ENCODE measurements at places on chromosomes 6 and 20.

GRCh38 chr6:152173321-152173720 is 365.8 kb downstream of the ESR1 start:
- no peak for DNase-seq

DNA sequence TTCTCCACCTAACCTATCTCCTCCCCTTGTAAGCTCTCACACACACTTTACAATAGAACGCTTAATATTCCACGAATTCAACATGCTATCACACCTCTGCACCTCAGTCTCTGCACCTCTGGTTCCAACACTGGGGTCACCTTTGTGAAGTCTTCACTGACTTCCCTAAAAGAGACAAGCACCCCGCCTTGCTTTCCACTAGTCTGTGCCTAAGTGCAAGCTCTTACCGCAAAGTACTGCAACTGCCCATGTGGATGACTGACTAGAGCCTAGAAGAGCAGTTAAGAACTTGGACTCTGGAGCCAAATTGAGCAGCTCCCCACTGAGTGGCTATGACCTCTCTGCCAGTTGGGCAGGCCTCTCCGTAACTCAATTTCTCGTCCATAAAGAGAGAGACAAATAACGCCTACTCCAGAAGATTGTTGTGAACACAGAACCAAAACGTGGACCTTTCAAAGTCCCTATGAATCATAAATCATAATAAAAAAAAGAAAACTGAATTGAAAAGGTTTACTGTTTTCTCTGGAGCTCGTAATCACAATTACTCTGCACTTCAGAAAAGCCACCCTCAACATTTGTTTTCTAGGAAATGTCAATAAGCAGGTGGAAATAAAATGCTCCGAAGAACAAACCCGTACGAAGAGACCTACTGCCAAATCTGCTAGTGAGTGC is 1.2 kb downstream of the IFNGR1 start:
- DNase-seq, result peak; percentile 69

DNA sequence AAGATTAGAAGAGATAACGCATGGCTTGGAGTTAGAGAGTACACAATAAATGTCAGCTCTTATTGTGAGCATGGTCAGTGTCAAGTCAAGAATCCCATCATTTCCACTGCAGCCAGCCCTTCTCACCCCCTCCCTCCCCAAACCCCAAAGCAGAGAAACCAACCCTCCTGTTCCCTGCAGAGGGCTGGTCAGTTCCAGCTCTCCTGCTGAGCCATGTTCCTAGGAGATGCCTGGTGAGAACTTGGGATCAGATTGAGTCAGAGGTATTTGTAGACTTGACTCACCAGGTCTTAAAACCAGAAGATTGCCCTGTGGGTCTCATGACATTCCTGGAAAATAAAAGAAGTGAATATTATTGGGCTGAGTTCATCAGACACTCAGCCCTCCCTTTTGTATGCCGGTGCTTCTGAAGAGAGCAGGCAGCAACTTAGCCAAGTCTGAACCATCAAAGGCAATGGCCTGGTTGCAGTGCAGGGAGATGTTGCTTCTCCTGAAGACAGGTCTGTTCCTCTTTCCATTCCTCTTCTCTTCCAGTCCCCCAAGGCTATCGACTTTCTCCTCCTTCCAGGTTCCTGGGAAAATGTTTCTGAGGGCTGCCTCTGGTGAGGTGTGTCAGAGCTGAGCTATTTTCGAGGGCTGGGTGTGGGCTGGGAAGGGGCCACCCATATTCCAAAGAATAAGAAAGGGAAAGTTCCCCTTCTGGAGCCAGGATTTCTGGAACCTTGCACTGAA is 278.2 kb upstream of the SUPT3H start:
- DNase-seq, result no peak

DNA sequence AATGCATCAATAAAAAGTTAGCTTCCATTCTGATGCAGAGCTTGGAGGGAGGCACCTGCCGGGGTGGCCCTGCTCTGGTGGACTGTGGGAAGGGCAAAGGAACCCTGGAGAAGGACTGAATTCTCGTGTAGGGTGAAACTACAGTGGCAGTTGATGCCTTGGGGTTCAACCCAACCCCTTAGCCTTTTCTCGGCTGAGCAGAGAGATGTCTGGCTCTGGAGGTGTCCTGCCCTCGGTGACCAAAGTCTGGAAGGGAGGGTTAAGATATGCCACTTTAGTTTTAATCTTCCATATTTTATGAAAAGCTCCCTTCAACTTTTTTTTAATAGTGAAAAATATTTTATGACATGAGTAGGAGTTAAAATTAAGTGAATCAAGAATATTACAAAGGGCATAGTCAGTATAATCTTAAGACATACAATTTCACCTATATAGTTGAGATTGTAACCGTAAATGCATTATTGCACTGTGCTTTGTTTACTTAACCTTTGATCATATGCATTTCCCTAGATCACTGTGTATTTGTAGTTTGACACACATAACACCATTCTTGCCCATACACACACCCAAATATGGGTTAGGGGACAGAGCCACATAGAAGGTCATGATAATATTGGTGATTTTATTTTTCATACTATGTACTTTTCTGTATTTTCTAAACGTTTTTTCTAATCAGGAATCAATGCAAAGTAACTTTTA is 179.6 kb downstream of the MCHR2 start:
- peak; percentile 19 for DNase-seq

GRCh38 chr6:103516336-103516735 is 1343.4 kb downstream of the HACE1 start:
- no peak for DNase-seq

GRCh38 chr6:158662607-158662953 is 12.7 kb downstream of the SYTL3 start:
- no peak for DNase-seq

DNA sequence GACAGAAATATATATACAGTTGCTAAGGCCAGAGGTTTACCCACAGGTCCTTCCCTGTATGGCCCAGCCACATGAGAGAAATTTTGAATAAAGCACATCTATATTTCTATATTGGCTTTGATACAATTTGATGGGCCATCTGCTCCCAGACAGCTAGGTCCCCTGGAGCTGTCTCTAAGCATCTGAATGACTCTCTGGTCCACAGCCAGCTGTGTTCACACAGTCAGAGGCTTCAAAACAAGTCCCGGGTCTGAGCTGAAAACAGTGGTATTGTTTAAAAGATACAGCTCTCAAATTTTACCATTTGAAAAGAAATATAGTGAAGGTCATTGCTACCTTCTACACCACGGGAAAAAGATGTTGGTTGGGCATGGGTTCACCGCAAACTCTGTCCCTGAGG is 161.1 kb downstream of the SLC35B3 start:
- DNase-seq, result no peak

- DNase-seq, result no peak
Observed at GRCh38 chr6:30399390-30400058, 54.6 kb downstream of the RPP21 start.

DNA sequence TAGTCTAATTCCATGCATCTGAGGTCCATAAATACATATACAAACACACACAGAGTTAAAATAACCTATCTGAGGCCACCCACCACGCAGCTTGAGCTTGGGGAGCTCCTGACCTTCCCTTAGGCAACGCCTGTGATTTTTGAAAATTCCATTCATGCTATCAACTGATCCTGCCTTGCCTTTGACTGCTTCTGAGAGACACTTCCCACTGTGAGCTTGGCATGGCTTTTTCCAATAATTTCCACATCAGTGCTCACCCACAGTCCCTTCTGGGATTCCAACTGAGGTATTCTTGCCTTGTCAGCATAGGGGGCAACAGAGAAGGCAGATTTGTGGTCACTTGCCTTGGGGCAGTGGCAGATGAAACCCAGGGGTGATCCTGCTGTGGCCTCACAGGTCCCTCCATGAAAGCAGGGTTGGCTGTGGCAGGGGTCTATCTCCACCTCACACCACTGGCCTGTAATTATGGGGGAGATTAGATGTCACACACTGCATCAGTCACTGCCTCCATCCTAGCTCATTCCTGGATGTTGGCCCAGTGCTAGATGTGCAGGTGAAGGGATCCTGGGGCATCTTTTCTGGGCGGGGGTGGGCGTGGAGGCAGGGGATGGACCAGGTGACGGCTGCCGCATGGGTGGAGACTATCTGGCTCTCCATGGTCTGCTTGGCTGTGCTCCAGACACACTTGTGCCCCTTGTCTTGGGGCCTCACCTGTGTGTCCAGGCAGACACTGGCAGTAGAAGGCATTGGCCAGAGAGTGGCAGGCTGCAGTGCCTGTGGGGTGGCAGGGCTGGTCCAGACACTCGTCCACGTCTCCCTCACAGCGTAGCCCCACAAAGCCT is 11.2 kb upstream of the GPSM3 start:
- no peak for DNase-seq

DNA sequence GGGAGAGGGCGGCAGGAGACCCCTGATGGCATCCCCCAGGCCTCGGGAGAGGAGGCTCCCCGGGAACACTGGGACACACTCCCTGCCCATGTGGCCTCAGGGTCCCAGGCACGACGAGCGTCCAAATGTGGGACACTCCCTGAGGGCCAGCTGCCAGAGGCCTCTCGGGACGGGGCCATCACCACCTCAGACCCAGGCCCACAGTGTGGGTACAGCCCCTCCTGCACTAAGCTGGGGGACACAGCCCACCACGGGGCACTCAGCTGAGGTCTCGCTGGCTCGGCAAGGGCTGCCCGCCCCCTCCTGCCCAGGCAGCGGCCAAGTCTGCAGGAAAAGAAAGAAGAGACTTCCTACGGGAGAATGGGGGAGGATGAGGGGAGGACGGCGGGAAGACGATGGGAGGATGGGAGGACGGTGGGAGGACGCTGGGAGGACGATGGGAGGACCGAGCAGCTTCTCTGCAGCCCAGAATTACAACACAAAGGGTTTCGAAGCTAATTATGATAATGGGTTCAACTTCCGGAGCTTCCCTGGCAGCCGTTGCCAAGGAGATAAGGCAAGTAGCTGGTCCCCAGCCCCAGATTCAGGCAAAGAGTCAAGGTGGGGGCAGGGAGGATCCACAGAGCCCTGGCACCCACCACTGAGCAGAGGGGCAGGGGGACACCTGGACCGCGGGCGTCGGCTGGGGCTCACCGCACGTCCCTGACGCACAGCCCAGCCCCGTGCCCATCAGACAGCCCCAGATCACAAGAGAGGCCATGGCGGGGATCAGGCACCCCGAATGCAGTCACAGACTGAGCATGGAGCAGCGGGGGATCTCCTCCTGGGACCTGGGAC is 17.5 kb downstream of the KCNQ2 start:
- no peak for DNase-seq

- no peak for DNase-seq
Observed at GRCh38 chr6:57130661-57131177, 40.7 kb downstream of the ZNF451 start.

GRCh38 chr20:33999025-33999649 is 5.4 kb downstream of the RALY start:
- no peak for DNase-seq

DNA sequence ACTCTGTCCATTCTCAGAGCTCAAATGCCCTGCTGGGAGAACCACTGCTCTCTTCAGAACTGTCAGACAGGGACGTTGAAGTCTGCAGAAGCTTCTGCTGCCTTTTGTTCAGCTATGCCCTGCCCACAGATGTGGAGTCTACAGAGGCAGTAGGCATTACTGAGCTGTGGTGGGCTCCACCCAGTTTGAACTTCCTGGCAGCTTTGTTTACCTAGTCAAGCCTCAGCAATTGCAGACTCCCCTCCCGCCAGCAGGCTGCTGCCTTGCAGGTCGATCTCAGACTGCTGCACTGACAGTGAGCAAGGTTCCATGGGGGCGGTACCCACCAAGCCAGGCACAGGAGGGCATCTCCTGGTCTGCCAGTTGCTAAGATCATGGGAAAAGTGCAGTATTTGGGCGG is 21.8 kb upstream of the UFL1 start:
- DNase-seq, result no peak

DNA sequence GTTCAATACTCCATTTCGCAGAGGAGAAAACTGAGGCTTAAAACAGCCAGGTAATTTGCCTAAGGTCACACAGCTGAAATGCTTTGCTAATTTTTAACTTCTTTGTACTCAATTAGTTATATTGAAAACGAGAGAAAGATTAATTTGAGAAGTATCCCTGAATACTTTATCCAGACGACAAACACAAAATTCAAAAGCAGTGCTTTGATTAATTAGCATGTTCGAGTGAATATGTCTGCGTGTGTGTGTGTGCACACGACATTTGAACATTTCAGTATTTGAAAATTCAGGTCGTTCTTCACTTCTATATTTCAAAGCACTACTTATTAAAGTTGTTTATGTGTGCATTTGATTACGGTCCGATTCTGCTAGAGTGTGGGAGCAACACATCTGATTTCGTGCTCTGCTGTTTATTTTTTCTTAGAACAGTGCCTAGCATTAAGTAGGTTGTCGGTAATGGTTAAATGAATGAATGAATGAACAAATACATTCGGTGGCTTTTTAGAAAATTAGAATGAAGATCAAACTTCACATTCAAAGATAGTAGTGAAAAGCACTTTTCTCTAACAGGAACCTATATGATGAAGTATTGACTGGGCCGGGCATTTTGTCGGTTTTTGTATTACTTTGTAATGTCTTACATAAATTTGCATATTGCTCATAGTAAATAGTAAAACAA is 36.9 kb upstream of the SYNCRIP start:
- DNase-seq, result no peak

GRCh38 chr6:134667111-134667510 is 282.8 kb downstream of the ALDH8A1 start:
- no peak for DNase-seq

DNA sequence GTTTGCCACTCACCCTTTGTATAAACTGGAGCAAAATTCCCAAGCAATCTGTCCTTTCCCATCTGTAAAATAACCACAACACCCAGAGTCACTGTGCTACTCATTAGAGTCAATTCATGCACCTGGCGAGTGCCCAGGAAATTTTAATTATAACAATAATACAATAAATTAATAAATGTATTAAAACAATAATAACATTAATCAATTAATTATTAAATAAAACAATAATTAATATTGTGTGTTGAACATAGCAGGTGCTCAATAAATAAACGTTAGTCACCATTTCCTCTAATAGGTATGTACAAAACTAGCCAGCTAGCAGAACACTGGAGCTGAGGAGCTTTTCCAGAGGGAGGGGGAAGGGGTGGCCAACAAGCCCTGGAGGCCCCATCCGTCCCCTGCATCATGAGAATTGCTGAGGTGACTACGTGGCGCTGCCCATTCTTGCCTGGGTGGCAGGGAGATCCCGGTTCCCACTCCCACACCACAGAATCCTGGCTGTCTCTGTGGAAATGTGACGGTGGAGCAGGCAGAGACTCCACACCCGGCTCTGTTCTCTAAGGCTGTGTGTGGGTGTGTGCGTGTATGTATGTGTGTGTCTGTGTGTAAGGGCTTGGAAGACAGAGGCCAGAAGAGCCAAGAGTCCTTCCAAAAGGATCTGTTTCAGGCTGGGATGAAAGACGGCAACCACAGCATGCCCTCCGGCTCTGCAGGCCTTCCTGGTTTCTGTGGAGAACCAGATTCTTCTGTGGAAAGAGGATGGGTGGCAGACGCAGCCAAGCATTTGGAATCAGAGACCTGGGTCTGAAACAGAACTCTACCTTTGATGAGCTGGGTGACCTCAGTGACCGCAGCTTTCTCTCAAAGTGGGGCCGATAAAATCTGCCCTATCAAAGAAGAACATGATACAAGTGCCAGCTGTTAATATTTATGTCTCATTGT is 18.8 kb upstream of the EZR start:
- no peak for DNase-seq

DNA sequence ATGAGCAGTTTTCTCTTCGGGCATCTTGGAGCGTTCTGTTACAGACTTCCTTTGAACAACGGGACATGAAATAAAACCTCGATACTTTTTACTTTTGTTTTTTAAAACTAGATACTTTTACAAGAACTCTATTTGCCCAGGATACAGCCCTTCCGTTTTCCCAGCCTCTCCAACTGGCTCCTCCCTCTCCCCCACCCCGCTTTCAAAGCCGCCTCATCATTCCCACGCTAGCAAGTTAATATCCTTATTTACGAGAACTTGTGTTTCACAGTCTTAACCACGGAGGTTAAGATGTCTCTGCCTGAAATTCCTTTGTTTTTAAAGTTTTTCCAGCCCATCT is 241 bp upstream of the CFAP206 start:
- no peak for DNase-seq

All from colonic mucosa (tissue), 4 donors.